ENCODE measurements at places on chromosomes 3 and 15.
A peak's percentile ranks its signal among the peaks of the same experiment; 100 is the strongest.

DNA sequence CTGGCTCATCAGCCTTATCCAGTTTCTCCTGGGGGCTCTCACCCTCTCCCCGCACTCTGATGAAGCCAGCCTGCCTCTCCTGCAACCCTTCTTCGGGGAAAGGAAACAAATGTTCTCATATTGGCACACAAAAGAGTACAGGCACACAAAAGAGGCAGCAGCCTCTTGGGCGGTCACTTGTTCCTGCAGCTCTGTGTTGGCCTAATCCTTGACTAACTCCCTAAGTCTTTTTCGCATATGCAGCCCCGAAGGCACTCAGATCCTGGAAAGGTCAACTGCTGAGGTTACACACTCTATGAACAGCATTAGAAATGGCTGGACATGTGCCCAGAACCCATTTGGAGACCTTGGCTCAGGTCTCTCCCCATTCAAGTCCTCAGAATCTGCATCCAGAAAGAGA, 7.4 kb upstream of the CAMP start:
- no peak for DNase-seq

DNA sequence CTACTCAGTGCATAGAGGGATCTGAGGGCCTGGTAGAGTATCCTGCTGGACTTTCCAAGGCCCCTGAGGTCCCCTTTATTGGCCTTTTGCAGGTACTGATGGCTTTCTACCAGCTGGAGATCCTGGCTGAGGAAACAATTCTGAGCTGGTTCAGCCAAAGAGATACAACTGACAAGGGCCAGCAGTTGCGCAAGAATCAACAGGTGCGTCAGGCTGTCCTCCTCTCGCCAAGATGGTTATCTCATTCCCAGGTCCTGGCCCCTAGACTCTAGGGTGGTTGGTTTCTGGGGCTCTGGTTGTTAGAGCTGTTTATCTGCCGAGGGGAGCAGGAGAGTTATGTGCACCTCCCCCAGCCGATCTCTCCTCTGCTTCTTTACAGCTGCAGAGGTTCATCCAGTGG, 9.3 kb downstream of the EIF2B5 start:
- no peak for DNase-seq

DNA sequence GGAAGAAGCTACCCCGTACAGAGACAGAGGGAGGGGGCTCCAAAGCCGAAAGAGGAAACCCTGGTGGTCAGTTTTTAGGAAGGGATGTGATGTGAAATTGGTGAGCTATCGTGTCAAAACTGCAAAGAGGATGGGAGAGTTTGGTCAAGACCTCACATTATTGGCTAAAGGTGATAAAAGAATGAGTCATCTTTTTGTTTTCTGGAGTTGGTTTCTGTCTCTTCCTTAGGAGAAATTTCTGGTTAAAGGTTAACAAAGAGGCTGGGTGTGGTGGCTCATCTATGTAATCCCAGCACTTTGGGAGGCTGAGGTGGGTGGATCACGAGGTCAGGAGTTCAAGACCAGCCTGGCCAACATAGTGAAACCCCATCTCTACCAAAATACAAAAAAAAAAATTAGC, 217.8 kb upstream of the CBLB start:
- no peak for DNase-seq

- no peak for DNase-seq
Measured at GRCh38 chr3:121705541-121705940, 44.0 kb downstream of the GOLGB1 start.

- DNase-seq: peak; percentile 78
Measured at GRCh38 chr15:41928637-41929620, 35.1 kb upstream of the SPTBN5 start.

GRCh38 chr3:152737021-152737908, 97.7 kb upstream of the P2RY1 start:
- DNase-seq: peak; percentile 56

DNA sequence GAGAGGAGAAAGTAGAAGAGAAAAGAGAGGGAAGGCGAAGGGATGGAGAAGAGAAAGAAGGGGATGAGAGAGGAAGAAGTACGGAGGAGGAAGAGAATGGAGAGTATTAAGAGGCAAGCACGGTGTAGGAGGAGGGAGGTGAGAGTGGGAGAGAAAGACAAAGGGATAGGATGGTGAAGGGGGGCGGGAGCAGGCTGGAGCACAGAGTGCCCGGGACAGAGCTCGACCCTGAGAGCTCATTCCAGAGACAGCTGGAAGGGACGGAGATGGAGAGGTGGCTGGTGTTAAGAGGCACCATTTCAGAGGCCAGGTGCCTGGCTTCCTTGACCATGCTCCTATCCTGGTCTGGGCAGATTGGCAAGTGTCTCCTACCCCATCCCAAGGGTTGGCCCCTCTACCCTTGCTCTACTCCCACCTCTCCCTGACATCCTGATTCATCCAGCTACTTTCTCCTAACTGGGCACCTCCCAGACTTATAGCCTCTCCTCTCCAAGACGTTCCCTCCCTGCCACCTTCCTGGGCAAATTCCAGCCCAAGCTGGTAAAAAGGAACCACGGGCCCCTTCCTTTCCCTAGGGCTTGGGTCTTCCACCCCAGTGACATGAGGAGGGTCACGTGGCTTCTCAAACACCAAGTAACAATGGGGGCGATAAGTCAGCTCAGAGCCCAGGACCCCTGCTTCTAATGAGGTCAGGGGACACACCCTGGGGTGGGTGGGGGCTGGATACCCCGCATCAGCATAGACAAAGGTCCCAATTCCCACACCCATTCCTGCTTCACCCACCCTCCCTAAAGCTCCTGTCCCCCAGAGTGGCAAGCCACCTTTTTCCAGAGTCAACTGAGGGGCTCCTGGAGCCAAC, 1.1 kb downstream of the CLCN2 start:
- DNase-seq: no peak

GRCh38 chr3:72068621-72069020, 283.7 kb upstream of the PROK2 start:
- no peak for DNase-seq

GRCh38 chr15:85402195-85402881, 21.9 kb downstream of the AKAP13 start:
- DNase-seq: peak; percentile 42

DNA sequence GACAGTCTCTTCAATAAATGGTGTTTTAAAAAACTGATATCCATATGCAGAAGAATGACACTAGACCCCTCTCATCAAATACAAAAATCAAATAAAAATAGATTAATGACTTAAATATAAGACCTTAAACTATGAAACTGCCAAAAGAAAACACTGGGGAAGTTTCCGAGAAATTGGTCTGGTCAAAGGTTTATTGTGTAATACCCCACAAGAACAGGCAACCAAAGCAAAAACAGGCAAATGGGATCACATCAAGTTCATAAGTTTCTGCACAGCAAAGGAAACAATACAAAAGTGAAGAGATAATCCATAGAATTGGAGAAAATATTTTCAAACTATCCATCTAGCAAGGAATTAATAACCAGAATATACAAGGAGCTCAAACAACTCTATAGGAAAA, 126.2 kb downstream of the GOLIM4 start:
- DNase-seq: peak; percentile 35

Measured in suppressor macrophage treated with lipopolysaccharide for 4 hours (primary cell).